ENCODE measurements at places on chromosomes 7 and 10.
A peak's percentile ranks its signal among the peaks of the same experiment; 100 is the strongest.

DNA sequence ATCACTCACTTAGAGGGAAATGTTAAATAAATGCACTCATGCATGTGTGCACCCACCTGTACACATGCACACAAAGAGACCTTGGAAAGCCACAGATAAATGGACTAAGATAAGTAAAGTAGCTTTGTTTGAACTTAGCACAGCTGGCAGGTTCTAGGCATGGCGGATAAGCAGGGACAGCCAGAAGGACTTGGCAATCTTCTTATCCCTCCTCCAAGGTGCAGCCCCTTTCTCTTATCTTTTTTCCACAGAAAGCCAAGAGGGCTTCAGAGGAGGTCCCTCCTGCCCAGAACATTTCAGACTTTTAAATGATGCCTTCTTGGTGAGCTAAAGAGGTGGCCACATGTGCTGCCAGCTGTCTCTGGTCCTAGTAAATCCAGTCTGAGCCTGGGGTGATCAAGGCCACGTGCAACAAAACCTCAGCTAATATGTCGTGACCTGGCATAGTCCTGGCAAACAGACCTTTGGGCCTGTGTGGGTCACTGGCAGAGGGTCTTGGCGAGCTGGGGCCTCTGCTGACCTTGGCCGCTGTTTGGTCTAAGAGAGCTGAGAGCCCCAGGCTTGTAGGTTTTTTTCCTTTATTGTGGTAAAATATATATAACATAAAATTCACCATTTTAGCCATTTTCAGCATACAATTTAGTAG is 43.2 kb upstream of the SLC35B4 start:
- peaks cover 16% of the 10 kb centered on the region for H3K4me1 ChIP-seq
- no peak overlapping the region for H3K4me3 ChIP-seq
- H3K27ac ChIP-seq = peak overlapping the region; percentile 14
- no peaks in the 10 kb centered on the region for H3K27me3 ChIP-seq
- no peak for DNase-seq
- H3K36me3 ChIP-seq = no peaks in the 10 kb centered on the region

- H3K27me3 ChIP-seq = no peaks in the 10 kb centered on the region
- no peaks in the 10 kb centered on the region for H3K4me1 ChIP-seq
- H3K4me3 ChIP-seq = no peak overlapping the region
- H3K36me3 ChIP-seq = peaks cover 65% of the 10 kb centered on the region
These were observed 17.9 kb downstream of the SMNDC1 start for GRCh38 chr10:110286841-110287240.

GRCh38 chr7:121475806-121476205 is 79.7 kb upstream of the FAM3C start:
- no peaks in the 10 kb centered on the region for H3K27me3 ChIP-seq
- H3K36me3 ChIP-seq = no peaks in the 10 kb centered on the region
- DNase-seq = peak; percentile 73

- no peaks in the 10 kb centered on the region for H3K27me3 ChIP-seq
- no peaks in the 10 kb centered on the region for H3K4me1 ChIP-seq
- H3K36me3 ChIP-seq = no peaks in the 10 kb centered on the region
- H3K27ac ChIP-seq = no peak overlapping the region
- H3K4me3 ChIP-seq = no peak overlapping the region
These were observed 59.7 kb upstream of the PDCD4 start for GRCh38 chr10:110811791-110812581.

GRCh38 chr10:4385231-4385870 is 440.7 kb upstream of the AKR1E2 start:
- DNase-seq = no peak
- peaks cover 3% of the 10 kb centered on the region for H3K4me1 ChIP-seq
- no peaks in the 10 kb centered on the region for H3K36me3 ChIP-seq
- H3K4me3 ChIP-seq = no peak overlapping the region
- no peaks in the 10 kb centered on the region for H3K27me3 ChIP-seq

- no peak overlapping the region for H3K27ac ChIP-seq
- H3K36me3 ChIP-seq = peaks cover under 1% of the 10 kb centered on the region
- H3K4me1 ChIP-seq = no peaks in the 10 kb centered on the region
- H3K4me3 ChIP-seq = no peak overlapping the region
- H3K27me3 ChIP-seq = no peaks in the 10 kb centered on the region
- DNase-seq = no peak
These were observed 43.7 kb downstream of the ITGB8 start for GRCh38 chr7:20374399-20374798.

GRCh38 chr7:8511855-8512254 is 78.4 kb downstream of the NXPH1 start:
- no peak overlapping the region for H3K27ac ChIP-seq
- H3K4me1 ChIP-seq = no peaks in the 10 kb centered on the region
- no peak overlapping the region for H3K4me3 ChIP-seq
- peak; percentile 61 for DNase-seq

- H3K27me3 ChIP-seq = no peaks in the 10 kb centered on the region
- DNase-seq = no peak
- H3K36me3 ChIP-seq = no peaks in the 10 kb centered on the region
- H3K4me3 ChIP-seq = no peak overlapping the region
- H3K4me1 ChIP-seq = no peaks in the 10 kb centered on the region
These were observed 229.0 kb upstream of the STK17A start for GRCh38 chr7:43353902-43354301.

DNA sequence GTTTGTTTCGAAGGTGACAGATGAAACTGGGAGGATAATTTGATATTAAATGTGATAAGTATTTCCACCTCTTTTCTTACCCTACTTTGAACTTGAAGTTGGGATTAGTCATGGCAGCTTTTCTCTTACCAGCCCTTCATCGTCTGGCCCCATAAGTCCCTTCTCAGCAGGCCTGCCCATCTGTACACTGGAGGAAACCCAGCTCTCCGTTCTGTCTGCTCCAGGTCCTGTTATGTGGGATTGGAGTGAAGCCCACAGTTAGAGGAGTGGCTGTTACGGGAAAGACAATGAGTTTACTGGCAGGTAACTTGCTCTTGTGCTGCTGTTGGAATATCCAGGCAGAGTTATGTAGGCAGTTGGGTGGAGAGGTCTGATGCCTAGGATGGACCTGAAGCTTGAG is 127.3 kb downstream of the CAMK1D start:
- H3K36me3 ChIP-seq = no peaks in the 10 kb centered on the region
- H3K27me3 ChIP-seq = no peaks in the 10 kb centered on the region
- no peak overlapping the region for H3K27ac ChIP-seq
- no peak for DNase-seq
- H3K4me1 ChIP-seq = no peaks in the 10 kb centered on the region

GRCh38 chr7:107387128-107387527 is 82.7 kb upstream of the GPR22 start:
- H3K27ac ChIP-seq = no peak overlapping the region
- H3K4me3 ChIP-seq = no peak overlapping the region
- no peaks in the 10 kb centered on the region for H3K27me3 ChIP-seq
- peaks cover 7% of the 10 kb centered on the region for H3K4me1 ChIP-seq

DNA sequence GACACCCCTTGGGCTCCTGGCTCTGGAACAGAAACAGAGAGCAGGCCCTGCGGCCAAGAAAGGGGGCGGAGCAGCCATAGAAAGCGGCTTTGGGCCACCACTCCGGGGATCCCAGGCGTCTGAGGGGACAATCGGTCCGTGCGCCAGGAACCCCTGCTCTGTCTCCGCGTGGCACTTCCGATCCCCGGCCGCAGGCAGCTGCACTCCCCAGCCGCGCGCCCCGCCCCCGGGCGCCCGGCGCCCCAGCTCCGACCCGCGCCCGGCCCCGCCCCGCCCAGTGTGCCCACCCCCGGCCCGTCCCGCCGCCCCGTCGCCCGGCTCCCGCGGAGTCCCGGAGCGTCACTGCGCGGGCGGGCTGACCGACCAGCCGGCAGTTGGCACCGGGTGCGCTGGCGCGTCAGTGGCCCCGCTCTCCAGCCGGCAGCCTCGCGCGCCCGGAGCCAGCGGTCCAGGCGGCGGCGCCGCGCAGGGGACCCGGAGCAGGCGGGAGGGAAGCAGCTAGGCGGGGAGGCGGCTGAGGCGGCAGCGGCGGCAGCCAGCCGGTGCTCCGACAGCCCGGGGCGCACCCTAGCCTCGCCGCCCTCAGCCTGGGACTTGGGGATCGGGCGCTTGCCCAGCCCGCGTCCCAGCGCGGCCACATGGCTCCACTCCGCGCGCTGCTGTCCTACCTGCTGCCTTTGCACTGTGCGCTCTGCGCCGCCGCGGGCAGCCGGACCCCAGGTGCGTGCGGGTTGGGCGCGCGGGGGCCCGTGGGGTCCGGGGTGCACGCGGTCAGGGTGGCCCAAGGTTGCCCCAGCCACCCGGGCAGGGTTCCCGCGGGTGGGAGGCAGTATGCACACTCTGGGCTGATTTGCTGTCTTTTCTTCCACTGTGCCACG is at the start of gene ADAMTS14:
ADAMTS14 (plus strand) TSS at position 342 of the 878 bp plus-strand sequence; CDS start at position 639, 297 bp downstream.
- H3K27me3 ChIP-seq = peaks cover 54% of the 10 kb centered on the region
- H3K4me3 ChIP-seq = peak within 1 kb of the TSS; percentile 48
- H3K27ac ChIP-seq = peak within 1 kb of the TSS; percentile 56
- H3K4me1 ChIP-seq = no peaks in the 10 kb centered on the region
- H3K36me3 ChIP-seq = no peaks in the 10 kb centered on the region

- H3K4me1 ChIP-seq = no peaks in the 10 kb centered on the region
- no peak overlapping the region for H3K27ac ChIP-seq
- H3K27me3 ChIP-seq = no peaks in the 10 kb centered on the region
- H3K4me3 ChIP-seq = no peak overlapping the region
- no peak for DNase-seq
These were observed 20.3 kb downstream of the TAC1 start for GRCh38 chr7:97752215-97752614.

DNA sequence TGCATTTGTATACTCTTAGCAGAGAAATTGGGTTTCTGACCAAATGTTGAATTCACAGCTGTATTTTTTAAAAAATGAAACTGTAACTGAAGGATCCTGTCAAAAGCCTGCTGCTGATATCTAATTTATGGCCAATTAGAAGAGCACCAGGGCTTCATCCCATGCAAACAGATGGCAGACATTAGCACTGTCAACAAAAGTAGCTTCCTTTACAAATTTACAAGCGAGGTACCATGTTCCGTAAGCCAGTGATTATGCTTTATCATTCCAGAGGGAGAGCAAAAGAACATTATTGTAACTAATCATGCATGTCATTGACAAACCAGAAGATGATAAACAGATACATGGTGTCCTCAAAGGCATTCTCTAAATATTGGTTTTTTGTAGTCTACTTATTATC is 177.2 kb upstream of the DKK1 start:
- H3K4me1 ChIP-seq = no peaks in the 10 kb centered on the region
- H3K27ac ChIP-seq = no peak overlapping the region
- H3K27me3 ChIP-seq = no peaks in the 10 kb centered on the region
- no peak overlapping the region for H3K4me3 ChIP-seq
- H3K36me3 ChIP-seq = no peaks in the 10 kb centered on the region

DNA sequence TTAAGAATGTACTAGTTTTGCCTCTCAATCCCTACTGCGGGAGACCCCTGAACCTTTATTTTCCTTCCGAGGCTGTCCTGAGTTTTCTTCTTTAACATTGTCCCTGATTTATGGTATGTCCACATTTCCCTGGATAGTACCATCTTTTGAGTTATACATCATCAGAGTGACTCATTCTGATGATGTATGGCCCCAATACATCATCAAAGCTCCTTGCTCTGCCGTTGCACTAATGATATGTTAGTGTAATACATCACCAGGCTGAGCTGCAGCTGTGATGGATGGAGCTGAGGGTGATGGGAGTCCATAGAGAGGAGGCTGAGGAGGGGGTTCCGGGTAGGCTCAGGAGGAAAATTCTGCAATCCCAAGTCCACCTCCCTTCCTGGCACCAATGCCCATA is 986.5 kb downstream of the KCNMA1 start:
- no peaks in the 10 kb centered on the region for H3K27me3 ChIP-seq
- H3K27ac ChIP-seq = no peak overlapping the region
- no peaks in the 10 kb centered on the region for H3K36me3 ChIP-seq
- no peak for DNase-seq

DNA sequence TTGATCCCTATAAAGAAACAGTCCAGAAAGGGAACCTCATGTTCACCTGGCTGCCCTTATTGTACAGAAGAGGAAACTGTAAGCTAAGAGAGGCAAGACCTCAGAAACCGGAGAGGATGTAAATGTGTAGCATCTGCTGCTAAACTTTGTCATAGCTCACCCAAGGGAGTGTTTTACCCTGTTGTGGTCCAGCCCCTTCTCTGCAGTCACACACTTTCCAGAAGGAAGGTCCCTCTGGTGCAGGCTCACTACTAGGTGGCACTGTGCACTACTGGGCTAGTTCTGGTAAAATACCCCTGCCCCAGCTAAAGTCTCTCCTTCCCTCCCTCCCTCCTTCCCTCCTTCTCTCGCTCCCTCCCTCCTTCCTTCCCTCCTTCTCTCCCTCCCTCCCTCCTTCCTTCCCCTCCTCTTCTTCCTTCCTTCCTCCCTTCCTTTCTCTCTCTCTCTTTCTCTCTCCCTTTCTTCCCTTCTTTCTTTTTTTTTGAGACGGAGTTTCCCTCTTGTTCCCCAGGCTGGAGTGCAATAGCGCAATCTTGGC is 42.5 kb upstream of the LCOR start:
- no peak overlapping the region for H3K4me3 ChIP-seq
- H3K36me3 ChIP-seq = no peaks in the 10 kb centered on the region
- no peak for DNase-seq
- H3K27ac ChIP-seq = no peak overlapping the region

GRCh38 chr10:133114251-133114650 is 26.5 kb downstream of the ADGRA1 start:
- no peaks in the 10 kb centered on the region for H3K27me3 ChIP-seq
- no peak for DNase-seq
- H3K4me1 ChIP-seq = peaks cover 10% of the 10 kb centered on the region
- H3K27ac ChIP-seq = no peak overlapping the region
- no peak overlapping the region for H3K4me3 ChIP-seq
- no peaks in the 10 kb centered on the region for H3K36me3 ChIP-seq

DNA sequence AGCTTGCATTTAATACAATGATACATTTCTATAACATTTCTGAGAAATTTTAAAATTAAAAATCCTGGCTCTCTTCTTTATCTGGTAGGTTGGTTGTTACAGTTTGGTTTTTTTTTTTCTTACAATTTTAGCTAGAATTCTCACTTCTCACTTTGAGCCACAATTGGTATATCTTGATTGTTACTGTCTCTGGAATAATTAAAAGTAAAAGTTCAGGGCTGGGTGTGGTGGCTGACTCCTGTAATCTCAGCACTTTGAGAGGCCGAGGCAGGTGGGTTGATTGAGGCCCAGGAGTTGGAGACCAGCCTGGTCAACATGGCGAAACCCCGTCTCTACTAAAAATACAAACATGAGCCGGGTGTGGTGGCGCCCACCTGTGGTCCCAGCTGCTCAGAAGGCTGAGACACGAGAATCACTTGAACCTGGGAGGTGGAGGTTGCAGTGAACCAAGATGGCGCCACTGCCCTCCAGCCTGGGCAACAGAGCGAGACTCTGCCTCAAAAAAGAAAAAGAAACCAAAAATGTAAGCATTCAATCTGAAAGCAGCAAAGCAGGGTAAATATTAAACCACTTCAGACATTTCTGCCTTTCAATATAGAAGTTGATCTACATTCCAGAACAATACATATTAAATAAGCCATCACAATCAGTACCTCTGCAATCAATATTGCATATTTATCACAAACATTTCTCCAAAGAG is 88.6 kb upstream of the PFKP start:
- no peak overlapping the region for H3K4me3 ChIP-seq
- no peaks in the 10 kb centered on the region for H3K4me1 ChIP-seq
- H3K27me3 ChIP-seq = no peaks in the 10 kb centered on the region
- H3K36me3 ChIP-seq = no peaks in the 10 kb centered on the region
- no peak overlapping the region for H3K27ac ChIP-seq

GRCh38 chr7:98641646-98642500 is 24.8 kb downstream of the NPTX2 start:
- H3K27ac ChIP-seq = no peak overlapping the region
- DNase-seq = peak; percentile 60
- no peaks in the 10 kb centered on the region for H3K4me1 ChIP-seq
- no peaks in the 10 kb centered on the region for H3K27me3 ChIP-seq
- H3K36me3 ChIP-seq = no peaks in the 10 kb centered on the region

Data from stomach (tissue), 19 donors.